Epithelial cell of umbilical artery (primary cell): ENCODE measurements at places on chromosomes 16 and 17. TPM values are rescaled to one million over a fixed set of nuclear protein-coding genes. Genes with fewer than 3 reads are reported as not detected.

Gene KRT26
- not detected in 2 replicates for total RNA-seq

Gene CTRL
- 0.32 and 0.61 TPM in 2 replicates for total RNA-seq

Gene C16orf92
- total RNA-seq: not detected in 2 replicates

Gene COPS3
- 96.8 and 109 TPM in 2 replicates for total RNA-seq

Gene QPRT
- total RNA-seq: 0.32 and 1.4 TPM in 2 replicates

Gene PRKCB
- total RNA-seq: 1.7 TPM in 1 of 2 replicates, not detected in the other

Gene KCNAB3
- total RNA-seq: 0.15 and 0.32 TPM in 2 replicates

Gene BRD7
- 33.8 and 38.8 TPM in 2 replicates for total RNA-seq

Gene CHST6
- total RNA-seq: 0.46 and 1.9 TPM in 2 replicates

Gene CRYBA1
- not detected in 2 replicates for total RNA-seq

Gene SLC38A8
- not detected in 2 replicates for total RNA-seq

Gene COA3
- 88.4 and 101 TPM in 2 replicates for total RNA-seq

Gene TNFRSF17
- not detected in 2 replicates for total RNA-seq

Gene RAB11FIP4
- under 0.01 TPM in 1 of 2 replicates, not detected in the other for total RNA-seq

Gene WFDC1
- 0.15 TPM in 1 of 2 replicates, not detected in the other for total RNA-seq
